ENCODE measurements at places on chromosomes 3 and 15.

GRCh38 chr15:92468991-92469390, 75.3 kb downstream of the ST8SIA2 start:
- H3K27me3 ChIP-seq, result no peaks in the 10 kb centered on the region
- no peaks in the 10 kb centered on the region for H3K4me1 ChIP-seq
- H3K27ac ChIP-seq, result no peak overlapping the region
- no peaks in the 10 kb centered on the region for H3K36me3 ChIP-seq
- no peak overlapping the region for H3K4me3 ChIP-seq

DNA sequence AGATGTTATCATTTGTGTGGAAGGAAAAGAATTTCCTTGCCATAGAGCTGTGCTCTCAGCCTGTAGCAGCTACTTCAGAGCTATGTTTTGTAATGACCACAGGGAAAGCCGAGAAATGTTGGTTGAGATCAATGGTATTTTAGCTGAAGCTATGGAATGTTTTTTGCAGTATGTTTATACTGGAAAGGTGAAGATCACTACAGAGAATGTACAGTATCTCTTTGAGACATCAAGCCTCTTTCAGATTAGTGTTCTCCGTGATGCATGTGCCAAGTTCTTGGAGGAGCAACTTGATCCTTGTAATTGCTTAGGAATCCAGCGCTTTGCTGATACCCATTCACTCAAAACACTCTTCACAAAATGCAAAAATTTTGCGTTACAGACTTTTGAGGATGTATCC, 15.1 kb downstream of the KLHL24 start:
- H3K36me3 ChIP-seq, result no peaks in the 10 kb centered on the region
- no peaks in the 10 kb centered on the region for H3K27me3 ChIP-seq
- H3K4me3 ChIP-seq, result no peak overlapping the region

- H3K27me3 ChIP-seq, result peaks cover 7% of the 10 kb centered on the region
- H3K27ac ChIP-seq, result no peak overlapping the region
- H3K4me1 ChIP-seq, result no peaks in the 10 kb centered on the region
These were observed 16.7 kb upstream of the MYH15 start for GRCh38 chr3:108527109-108527508.

DNA sequence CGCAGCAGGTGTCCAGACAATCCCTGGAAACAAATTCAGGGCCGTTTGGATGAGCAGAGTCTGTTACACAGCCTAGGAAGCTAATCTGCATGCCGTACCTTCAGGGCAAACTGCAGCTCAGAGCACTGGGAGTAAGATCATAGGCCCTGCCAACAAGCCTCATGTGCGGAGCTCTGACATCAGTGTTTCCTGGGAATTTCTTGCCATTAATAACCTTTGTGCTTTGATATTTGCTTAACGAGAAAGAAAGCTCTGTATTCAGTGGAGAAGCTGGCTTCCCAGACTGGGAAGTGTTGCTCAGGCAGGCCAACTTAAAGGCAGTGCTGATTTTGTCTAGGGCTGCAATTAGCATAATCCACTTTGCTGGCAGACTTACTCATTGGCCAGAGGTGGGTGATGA, 116.1 kb upstream of the KLHL25 start:
- no peak for DNase-seq
- no peaks in the 10 kb centered on the region for H3K36me3 ChIP-seq
- H3K27me3 ChIP-seq, result peaks cover 2% of the 10 kb centered on the region
- H3K4me1 ChIP-seq, result no peaks in the 10 kb centered on the region

- no peak for DNase-seq
- H3K4me3 ChIP-seq, result no peak overlapping the region
- H3K4me1 ChIP-seq, result no peaks in the 10 kb centered on the region
- no peak overlapping the region for H3K27ac ChIP-seq
These were observed 94.2 kb downstream of the GABRG3 start for GRCh38 chr15:27065151-27065550.

DNA sequence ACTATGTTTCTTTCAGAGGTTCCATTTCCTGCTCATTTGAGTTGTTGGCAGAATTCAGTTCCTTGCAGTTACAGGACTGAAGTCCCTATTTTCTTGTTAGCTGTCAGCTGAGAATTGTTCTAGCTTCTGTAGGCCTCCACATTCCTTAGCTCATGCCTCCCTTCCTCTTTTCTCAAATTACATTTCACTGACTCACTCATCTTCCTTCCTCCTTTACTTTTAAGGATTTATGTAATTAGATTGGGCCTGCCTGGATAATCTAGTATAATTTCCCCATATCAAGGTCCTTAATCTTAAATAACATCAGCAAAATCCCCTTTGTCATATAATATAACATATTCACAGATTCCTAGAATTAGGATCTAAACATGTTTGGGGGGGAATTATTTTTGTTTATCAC, 40.6 kb upstream of the RBMS3 start:
- no peaks in the 10 kb centered on the region for H3K4me1 ChIP-seq
- no peaks in the 10 kb centered on the region for H3K36me3 ChIP-seq
- DNase-seq, result no peak
- H3K27ac ChIP-seq, result no peak overlapping the region

- H3K4me3 ChIP-seq, result no peak overlapping the region
- no peaks in the 10 kb centered on the region for H3K27me3 ChIP-seq
- H3K27ac ChIP-seq, result no peak overlapping the region
- no peaks in the 10 kb centered on the region for H3K36me3 ChIP-seq
These were observed 107.0 kb downstream of the PTPRG start for GRCh38 chr3:61668317-61668864.

DNA sequence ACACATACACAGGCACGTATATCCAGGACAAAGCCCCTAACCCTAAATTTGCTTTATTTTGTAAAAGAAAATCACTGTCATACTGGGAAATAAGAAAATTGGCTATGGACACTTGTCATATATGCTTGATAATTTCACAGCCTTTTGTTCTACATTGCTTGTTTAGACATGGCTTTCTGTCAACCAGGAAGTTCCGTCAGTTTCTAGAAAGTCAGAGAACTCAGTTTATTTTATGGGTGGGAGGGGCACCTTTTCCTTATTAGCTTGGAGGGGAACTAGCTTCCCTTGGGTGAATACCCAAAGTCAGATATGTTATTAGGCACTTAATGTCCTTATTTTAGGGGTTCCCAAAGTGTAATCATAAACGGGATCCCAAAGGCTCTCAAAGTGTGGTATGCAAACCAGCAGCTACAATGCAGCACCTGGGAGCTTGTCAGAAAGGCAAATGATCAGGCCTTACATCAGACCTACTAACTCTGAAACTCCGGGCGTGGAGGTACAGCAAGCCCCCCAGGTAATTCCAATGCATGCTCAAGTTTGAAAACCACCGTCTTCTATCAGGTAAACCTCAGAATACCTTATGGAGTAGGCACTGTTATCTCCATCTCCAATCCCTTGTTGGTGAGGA, 50.1 kb downstream of the CADPS start:
- H3K27ac ChIP-seq, result no peak overlapping the region
- no peaks in the 10 kb centered on the region for H3K36me3 ChIP-seq
- H3K4me1 ChIP-seq, result no peaks in the 10 kb centered on the region

- H3K27me3 ChIP-seq, result peaks cover 14% of the 10 kb centered on the region
- H3K4me3 ChIP-seq, result no peak overlapping the region
- DNase-seq, result no peak
- no peaks in the 10 kb centered on the region for H3K36me3 ChIP-seq
These were observed 99.0 kb downstream of the SEMA5B start for GRCh38 chr3:122928396-122929187.

DNA sequence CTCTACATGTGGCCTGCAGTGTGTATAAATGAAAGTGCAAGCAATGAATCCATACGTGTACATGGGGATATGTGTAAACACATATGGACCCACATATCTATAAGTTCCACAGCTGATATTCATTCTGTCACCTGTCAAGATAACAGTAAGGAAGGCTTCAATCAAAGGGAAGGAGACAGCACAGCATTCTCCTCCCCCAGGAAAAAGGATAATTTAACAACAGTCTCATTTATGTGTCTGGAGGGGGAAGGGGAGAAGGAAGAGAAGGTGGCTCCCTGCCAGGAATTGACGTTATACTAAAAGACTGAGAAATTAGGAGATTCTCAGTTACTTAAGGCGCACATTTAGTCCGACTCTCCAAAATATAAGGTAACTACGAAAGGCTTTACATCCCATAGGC, 345.9 kb downstream of the FOXP1 start:
- DNase-seq, result no peak
- no peak overlapping the region for H3K27ac ChIP-seq
- no peaks in the 10 kb centered on the region for H3K4me1 ChIP-seq
- H3K27me3 ChIP-seq, result no peaks in the 10 kb centered on the region
- H3K36me3 ChIP-seq, result no peaks in the 10 kb centered on the region
- H3K4me3 ChIP-seq, result no peak overlapping the region

- peaks cover 8% of the 10 kb centered on the region for H3K27me3 ChIP-seq
- H3K27ac ChIP-seq, result no peak overlapping the region
- DNase-seq, result no peak
- no peak overlapping the region for H3K4me3 ChIP-seq
- no peaks in the 10 kb centered on the region for H3K36me3 ChIP-seq
These were observed 10.6 kb upstream of the FSTL1 start for GRCh38 chr3:120461416-120461815.

- H3K27ac ChIP-seq, result no peak overlapping the region
- H3K36me3 ChIP-seq, result no peaks in the 10 kb centered on the region
- no peak overlapping the region for H3K4me3 ChIP-seq
These were observed 254.4 kb upstream of the THBS1 start for GRCh38 chr15:39326306-39326975.
